Activated gamma-delta T cell (primary cell): ENCODE measurements at places on chromosomes 16 and 17.
A peak's percentile ranks its signal among the peaks of the same experiment; 100 is the strongest.

- no peak for DNase-seq
Measured at GRCh38 chr17:31216031-31216751, 80.8 kb downstream of the OMG start.

DNA sequence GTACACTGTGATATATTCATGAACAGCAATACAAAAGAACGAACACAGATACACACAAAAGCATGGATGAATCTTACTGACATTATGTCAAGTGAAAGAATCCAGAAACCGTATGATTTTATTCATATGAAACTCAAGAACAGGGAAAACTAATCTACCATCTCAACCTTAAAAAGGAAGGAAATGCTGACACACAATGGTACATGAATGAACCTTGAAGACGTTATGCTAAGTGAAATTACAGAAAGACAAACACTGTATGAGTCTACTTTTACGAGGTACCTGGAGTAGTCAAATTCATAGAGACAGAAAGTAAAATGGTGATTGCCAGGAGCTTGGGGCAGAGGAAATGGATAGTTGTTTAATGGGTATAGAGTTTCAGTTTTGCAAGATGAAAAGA is 8.7 kb upstream of the PRKCB start:
- no peak for DNase-seq

- DNase-seq: peak; percentile 52
Measured at GRCh38 chr16:56193951-56194726, 2.9 kb downstream of the GNAO1 start.

GRCh38 chr17:74740641-74741387 is 3.8 kb downstream of the RAB37 start:
- no peak for DNase-seq

DNA sequence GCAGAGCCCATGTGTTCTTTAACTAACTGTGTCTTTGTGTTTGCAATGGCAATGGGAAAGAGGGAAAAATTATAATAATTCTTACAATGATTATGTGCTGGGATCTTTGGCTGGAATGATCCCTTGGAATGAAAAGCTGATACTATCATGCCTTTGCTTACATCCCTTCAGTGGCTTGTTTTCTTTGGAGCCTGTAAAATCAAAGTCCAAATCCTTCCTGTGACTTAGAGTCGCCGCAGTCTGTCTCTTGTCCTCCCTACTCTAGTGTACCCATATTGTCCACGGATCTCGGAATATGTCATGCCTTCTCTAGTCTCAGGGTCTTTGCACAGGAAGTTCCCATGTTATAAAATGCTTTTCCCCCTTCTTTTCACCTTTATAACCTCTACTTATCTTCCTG is 111.7 kb upstream of the MAF start:
- DNase-seq: no peak

GRCh38 chr16:83409347-83409746 is 398.4 kb upstream of the HSBP1 start:
- DNase-seq: no peak

DNA sequence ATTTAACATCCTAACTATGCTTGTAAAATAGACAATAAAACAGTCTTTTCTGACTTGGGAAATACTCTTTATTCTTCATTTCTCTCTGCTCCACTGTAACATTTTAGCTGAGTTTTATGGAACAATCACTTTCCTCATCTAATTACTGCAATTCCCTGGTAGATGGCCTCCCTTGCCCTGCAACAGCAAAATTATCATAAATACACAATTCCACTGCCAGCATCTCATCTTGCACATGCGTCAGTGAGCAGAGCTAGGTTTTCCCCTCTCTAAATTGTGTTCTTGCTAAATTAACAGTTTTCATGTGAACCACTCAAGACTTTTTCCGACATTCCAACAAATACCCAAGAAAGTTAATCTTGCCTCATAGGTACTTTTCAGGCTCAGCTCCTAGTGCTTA is 920.9 kb upstream of the GOT2 start:
- no peak for DNase-seq

DNA sequence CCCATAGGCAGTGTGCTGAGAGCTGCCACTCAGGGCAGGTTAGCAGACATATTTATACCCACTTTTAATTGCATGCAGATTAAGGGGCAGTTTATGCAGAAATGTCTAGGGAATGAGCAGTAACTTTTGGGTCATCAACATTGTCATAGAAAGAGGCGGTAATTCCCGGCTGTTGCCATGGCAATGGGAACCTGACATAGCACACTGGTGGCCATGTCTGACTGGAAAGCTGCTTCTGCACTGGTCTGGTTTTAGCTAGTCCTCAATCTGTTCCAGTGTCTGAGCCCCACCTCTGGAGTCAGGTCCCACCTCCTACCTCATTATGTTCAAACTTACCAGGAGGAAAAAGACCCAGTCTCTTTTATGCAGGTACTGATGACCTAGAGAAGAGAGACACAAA is 31.5 kb upstream of the TNRC6C start:
- no peak for DNase-seq

DNA sequence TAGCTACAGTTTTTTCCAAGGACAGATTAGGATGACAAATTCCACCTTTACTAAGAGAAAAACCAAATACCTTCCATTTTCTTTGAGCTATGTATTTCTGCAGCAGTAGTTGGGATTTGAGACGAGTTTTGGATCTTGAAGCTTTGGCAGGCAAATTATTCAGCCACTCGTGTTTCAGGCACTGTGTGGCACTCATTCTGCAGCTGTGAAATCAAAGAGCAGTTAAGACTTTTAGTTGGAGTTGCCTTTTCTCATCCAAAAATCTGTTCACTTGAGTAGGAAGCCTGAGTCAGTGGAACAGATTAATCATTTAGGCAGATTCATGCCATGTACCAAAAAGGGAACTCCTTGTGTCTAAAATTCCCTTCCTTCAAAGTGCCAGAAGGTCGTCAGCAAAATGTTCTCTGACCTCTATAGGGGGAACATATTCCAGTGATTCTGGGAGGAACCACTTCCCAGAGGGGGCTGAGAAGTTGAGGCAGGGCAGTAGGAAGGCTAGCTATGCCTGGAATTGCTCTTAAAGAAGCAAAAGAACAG is 20.1 kb downstream of the ORC6 start:
- DNase-seq: no peak

- DNase-seq: no peak
Measured at GRCh38 chr17:17725752-17726457, 44.6 kb downstream of the RAI1 start.

- no peak for DNase-seq
Measured at GRCh38 chr16:68332411-68333121, 21.7 kb downstream of the PRMT7 start.

- no peak for DNase-seq
Measured at GRCh38 chr16:89103781-89104180, 10.1 kb downstream of the ACSF3 start.

DNA sequence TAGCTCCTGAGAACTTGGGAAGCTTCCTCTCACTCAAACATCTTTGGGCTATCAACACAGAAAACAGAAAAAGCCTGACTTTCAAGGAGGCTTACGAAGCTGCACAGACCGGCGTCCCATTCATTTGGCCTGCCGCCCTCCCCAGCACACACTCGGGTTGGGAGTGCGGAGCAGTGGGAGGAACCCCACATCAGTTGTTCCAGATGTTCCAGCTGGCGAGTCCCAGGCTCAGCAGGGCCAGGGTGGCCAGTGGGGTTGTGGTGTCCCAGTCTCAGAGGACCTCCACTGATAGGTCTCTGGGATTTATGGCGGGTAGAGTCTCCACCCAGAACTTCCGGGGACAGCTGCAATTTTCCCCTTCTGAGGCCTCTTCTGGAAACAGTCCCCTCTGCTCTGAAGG is 43.1 kb upstream of the DLX4 start:
- no peak for DNase-seq

DNA sequence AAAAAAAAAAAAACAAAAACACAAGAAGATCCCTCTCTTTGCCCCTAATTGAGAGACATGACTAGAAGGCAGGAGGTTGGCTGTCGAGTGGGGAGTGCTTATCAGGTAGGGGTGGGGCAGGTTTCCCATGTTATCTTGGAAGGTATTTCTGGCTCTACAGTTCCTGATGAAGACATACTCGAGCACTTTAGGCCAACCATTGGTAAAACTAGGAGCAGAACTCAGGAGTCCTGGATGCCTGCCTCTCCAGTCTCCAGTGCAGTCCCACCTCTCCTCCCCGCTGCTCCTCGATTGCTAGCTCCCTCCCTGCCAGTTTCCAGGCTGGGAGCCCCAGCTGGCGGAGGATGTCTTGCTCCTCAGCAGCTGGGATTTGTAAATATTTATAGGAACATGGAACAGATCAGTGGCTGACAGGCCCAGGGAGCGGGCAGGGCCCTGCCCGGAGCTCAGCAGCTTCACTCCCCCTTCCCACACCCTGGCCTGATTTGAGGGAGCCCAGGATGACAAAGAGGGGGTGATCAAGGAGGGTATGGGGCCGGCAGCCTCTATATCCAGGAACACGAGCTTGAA is 11.4 kb upstream of the C1QL1 start:
- DNase-seq: no peak

GRCh38 chr16:88286301-88286923 is 96.3 kb upstream of the ZNF469 start:
- DNase-seq: no peak

DNA sequence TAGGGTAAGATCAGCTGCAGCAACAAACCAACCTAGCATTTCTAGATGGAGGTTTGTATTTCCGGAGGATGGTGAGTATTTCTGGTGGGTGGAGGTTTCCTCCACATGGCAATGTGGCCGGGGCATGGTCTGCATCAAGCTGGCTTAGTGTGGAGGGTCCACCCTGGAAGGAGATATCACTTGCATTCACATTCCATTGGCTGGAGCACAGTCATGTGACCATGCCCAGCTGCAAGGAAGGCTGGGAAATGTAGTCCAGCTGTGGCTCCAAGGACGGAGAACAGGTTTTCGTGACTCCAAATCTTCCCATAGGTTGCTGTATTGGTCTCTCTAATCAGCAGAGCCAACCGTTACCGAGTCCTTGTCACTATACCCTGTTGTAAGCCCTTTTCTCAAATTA is 68.7 kb downstream of the RAI1 start:
- no peak for DNase-seq

- no peak for DNase-seq
Measured at GRCh38 chr16:85029981-85030401, 2.4 kb downstream of the KIAA0513 start.

DNA sequence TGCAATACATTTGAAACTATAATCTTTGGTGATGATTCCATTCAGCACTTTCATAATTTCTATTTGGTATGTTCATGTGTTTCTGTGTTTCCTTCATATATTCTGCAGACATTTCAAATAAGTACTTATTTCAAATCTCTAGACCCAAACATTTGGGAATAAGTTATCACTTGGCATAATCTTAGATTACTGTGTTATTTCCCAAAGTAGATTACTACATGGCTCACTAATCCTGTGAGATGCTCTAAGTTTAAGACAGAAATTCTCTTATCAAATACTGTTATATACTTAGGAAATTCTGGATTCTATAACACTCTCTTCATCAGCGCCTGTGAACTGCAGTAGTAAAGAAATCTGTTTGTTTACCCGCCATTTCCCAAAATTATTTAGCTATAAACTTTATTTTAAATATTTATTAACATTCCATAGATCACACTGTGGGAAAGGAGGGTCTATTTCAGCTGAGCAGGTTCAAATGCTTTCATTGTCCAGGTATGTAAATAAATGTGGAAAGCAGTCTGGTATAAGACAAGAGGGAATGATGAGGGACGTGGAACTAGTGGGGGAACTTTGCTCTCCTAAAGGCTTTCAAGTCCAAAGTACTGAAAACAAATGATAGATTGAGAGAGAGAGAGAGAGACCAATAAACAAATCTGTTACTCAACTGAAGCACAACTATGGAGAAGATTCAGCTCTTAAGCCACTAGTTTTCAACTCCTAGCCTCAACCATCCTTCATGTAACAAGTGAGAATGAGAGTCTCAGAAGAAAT is 61.8 kb upstream of the TOM1L1 start:
- DNase-seq: no peak

DNA sequence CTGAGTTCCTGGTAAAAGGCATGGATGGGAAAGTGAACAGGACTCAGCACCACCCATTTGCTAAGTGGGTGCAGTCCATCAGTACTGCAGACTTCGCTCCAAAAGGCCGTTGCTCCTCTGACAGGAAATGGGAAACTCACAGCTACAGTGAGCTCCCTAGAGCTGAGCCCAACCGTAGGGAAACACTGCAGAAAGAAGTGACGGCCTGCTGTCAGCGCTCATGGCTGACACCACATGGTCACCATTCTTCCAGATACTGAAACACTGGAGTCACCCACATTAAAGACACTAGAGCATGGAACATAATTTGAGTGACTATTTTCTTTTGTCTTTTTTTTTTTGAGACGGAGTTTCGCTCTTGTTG is 31.9 kb downstream of the UBE2O start:
- no peak for DNase-seq

GRCh38 chr17:30376621-30377452 is 1.9 kb upstream of the CPD start:
- DNase-seq: no peak

GRCh38 chr17:42062681-42063080 is 12.3 kb upstream of the C17orf113 start:
- DNase-seq: no peak

DNA sequence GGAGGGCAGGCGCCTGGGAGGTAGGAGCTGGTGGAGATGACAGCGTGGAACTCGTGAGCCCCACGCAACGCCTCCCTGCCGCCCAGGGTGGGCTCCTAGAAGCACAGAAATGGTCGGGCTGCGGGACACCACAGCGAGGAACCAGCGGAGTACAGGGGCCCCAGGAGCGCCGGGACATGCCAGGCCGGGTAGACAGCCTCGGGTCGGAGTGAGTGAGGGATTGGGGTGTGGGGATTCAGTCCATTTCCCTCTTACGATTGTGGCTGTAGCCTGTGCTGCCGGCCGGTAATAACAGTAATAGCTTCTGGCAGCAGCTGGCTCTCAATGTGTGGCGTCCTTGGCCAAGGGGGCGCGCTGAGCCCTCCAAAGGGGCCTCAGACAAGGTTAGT is 12.2 kb upstream of the CES3 start:
- DNase-seq: no peak

- no peak for DNase-seq
Measured at GRCh38 chr16:29668267-29668666, 5.2 kb downstream of the SPN start.

DNA sequence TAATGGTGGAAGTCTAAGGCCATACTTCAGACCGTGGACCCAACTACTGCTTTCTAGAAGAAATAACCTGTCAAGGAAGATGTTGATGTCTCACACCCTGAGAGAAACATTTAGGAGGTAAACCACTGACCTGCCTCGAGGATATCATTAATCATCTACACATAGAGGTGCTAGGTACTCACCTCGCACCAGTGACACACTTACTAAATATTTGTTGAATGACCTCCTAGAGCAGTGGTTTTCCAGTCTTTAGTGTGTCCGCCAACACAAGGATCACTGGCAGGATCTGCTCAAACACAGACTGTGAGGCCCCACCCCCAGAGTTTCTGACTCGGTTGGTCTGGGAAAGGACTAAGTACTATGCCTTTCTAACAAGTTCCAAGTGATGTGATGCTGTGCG is 197.4 kb upstream of the CACNG5 start:
- DNase-seq: no peak

DNA sequence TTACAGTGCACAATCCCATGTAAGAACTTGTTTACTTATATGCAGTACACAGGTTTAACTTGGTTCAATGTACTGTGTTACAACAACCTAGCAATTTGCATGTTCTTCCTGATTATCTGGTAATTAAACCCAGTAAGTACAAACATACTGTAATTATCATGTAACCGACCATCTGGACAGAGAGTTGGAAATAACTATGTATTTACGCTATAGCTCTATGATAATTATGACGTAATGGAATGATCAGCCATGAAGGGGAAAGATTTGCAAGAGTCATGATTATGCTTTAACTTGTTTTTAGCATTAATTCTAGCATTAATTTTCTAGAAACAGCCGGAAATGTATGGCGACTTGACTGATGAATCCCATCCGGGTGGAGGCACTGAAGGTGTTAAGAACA is 74.8 kb upstream of the SALL1 start:
- no peak for DNase-seq
